ENCODE measurements at places on chromosomes 7 and 10.

GRCh38 chr7:22944510-22944909 is 69.4 kb downstream of the HYCC1 start:
- peak; percentile 37 for DNase-seq

GRCh38 chr7:77524731-77525130 is 12.4 kb upstream of the PTPN12 start:
- DNase-seq, result no peak

DNA sequence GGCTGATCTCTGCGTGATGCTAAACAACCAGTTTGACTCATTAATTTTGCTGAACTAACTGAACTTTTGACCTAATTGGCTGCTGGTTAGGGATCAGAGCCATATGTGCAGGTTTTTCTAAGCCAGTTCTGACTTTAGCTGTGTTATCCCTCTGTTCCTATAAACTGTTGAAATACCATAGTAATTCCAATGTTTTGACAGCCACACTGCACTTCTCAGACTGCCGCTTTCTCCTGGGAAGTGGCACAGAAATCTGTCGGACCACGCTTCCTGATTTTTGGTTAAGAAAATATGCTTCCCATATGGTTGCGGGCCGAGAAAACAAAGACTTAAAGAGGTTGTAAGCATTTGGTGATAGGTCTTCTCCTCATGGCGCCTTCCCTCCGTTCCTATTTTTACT is 42.3 kb downstream of the TBXAS1 start:
- DNase-seq, result peak; percentile 46

DNA sequence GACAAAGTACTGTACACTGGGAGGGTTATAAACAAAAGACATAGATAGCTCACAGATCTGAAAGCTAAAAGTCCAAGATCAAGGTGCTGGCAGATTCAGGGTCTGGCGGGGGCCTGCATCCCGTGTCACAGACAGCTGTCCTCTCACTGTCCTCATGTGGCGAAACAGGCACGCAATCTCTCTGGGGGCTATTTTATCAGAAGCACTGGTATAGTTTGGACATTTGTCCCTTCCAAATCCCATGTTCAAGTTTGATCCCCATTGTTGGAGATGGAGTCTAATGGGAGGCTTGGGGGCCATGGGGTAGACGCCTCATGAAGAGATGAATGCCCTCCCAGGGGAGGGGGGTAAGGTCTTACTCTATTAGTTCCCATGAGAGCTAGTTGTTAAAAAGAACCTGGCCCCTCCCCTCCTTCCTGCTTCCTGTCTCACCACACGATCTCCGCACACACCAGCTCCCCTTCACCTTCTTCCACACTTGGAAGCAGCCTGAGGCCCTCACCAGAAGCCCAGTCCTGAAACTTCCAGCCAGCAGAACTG is 72.5 kb upstream of the UCN3 start:
- DNase-seq, result no peak

- DNase-seq, result no peak
Observed at GRCh38 chr7:21922605-21923004, 23.1 kb downstream of the CDCA7L start.

- DNase-seq, result no peak
Observed at GRCh38 chr10:816958-817357, 114.5 kb downstream of the LARP4B start.

DNA sequence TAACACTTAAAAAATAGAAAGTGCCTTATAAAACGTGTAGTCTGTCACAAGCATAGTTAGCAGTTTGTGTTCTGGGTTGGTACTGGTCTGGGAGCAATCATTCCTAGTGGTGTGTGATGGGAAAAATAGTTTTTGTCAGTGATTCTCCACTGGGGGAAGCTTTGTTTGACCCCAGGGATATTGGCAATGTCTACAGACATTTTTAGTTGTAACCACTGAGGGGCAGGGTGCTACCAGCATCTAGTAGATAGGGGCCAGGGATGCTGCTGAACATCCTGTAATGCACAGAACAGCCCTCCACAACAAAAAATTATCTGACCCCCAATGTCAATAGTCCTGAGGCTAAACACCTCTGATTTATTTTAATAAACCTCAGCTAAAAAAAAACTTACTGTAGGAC is 51.6 kb upstream of the CREB5 start:
- DNase-seq, result no peak

DNA sequence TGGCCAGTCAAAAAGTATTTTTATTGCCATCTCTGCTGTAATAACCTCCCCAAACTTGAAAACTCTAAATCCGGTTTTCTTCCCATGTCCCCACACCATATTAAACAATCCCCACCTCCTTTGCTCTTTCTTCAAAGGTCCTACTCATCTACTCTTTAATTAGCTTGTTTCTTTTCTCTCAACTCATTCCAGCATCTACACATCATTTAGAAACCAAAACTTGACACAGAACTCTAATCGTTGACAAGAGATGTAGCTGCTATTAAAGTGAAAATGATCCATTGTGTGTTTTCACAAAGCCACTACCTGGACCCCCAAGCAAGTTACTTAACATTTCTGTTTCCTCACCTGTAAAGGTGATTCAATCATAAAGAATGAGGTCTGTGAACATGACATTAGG is 436.3 kb upstream of the NPVF start:
- no peak for DNase-seq

DNA sequence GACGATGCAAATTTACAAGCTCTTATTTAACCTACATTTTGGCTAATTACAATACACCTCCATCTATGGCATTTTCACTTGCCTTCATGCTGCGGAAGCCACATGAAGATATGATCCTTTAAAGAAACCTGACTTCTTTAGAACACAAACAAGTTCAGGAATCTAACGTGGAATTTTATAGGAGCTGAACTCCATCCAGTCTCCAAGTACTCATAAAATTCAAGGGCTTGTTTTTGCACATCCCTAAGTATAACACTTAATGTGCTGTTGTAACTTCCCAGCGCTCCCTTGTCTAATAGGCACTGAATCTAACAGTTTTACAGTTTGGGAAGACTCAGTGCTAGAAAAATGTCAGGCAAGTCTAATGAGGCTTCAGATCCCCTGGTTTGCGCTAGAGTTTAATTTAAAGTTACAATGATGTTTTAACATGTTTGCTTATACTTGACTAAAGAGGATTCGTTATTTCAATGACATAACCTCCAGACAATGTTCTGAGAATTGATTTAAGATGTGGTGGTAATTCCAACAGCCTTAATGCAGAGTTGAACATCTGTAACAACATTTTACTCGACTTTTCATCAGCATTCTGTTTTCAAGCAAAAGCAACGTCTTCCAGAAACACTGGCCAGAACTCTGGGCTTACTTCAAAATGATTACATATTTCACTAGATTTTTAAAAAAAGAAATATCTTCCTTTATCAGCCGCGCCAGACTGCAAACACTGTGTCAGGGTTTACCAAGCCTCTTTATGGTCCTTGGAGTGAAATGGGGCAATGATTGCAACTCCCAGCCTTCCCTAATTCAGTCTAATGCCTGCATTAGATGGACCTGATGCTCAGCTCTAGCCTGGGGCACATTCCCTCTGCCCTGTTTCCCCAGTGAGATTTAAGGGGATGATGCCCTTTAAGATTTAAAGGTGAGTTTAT is 664.3 kb downstream of the KCNMA1 start:
- DNase-seq, result peak; percentile 11

- DNase-seq, result peak; percentile 77
Observed at GRCh38 chr10:90930070-90930837, 9.4 kb upstream of the ANKRD1 start.

DNA sequence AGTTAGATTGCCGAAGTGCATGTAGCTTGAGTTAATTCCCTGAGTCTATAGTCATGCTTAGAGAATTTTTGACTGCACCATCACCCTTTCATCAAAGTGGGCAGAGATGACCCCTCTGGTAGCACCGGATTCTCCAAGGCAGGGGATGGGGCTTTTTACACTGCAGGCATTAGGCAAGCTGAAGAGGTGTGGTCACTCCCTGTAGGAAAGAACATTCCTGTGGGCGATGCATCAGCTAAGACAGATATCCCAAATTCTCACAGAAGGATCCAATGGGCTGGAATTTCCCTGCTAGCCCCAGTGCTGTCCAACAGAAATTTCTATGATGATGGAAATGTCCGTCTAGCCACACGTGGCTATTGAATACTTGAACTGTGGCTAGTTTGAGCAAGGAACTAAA is 118.2 kb downstream of the ADAM12 start:
- peak; percentile 29 for DNase-seq

GRCh38 chr10:110081911-110082310 is 74.1 kb downstream of the ADD3 start:
- DNase-seq, result peak; percentile 42

DNA sequence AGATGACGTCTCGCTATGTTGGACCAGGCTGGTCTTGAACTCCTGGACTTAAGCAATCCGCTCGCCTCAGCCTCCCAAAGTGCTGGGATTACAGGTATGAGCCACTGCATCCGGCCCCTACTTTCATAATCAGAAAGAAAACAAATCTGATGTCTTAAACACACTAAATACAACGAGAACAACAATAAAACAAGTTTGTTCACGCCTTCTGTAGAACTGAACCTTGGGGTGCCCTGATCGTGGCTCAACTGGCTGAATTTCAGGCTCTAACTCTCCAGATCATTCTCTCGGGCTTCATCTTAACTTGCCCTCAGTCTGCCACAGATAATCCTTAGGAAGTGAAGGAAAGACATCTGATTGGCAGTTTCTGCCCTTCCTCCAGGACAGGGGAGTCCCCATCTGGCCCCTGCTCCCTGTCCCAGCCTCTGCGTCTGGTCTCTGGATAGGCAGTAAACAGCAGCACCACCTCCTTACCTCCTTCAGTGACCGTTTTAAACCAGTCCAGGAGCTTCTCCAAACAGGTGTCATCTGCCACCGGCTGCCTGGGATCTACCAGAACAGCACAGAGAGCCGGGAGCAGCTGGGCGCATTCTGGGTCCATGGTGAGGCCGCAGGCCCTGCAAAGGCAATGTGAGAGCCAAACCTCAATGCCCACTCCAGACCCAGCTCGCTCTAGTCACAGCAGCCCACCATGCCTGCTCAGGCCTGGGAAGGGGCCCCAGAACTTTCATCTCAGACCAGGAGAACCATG is 1.3 kb downstream of the BRAT1 start:
- no peak for DNase-seq

GRCh38 chr7:44626620-44627019 is 20.2 kb downstream of the OGDH start:
- no peak for DNase-seq
